Osteocyte (in vitro differentiated cells): ENCODE measurements at places on chromosomes 5 and 9.

DNA sequence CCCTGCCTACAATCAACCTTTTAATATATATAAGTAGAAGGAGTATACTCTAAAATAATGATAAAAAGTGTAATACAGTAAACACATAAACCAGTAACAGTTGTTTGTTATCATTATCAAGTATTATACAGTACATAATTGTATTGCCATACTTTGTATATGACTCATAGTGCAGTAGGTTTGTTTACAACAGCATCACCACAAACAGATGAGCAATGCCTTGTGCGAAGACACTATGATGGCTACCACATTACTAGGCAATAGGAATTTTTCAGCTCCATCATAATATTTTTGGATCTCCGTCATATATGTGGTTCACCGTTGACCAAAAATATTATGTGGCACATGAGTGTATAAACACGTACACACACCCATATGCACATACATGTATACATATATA lies 69.7 kb upstream of the APC start:
- no peak for DNase-seq

DNA sequence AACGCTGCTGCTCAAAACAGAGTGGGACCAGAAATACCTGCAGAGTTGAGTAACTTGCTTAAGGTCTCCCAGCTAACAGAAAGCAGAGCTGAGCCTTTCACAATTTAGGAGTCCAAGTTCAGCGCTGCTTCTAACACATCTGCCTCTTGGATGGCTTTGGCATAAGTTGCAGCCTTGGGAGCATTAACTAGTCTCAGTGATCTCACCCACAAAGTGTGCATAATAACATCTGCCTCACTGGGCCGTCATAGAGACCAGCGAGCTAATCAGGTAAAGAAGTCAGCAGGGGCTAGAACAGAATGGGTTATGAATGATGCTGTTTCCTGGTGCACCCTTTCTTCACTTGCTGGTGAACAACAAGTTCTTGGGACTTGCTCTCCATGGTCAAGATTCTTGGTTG lies 36.5 kb downstream of the WWC1 start:
- DNase-seq: no peak

DNA sequence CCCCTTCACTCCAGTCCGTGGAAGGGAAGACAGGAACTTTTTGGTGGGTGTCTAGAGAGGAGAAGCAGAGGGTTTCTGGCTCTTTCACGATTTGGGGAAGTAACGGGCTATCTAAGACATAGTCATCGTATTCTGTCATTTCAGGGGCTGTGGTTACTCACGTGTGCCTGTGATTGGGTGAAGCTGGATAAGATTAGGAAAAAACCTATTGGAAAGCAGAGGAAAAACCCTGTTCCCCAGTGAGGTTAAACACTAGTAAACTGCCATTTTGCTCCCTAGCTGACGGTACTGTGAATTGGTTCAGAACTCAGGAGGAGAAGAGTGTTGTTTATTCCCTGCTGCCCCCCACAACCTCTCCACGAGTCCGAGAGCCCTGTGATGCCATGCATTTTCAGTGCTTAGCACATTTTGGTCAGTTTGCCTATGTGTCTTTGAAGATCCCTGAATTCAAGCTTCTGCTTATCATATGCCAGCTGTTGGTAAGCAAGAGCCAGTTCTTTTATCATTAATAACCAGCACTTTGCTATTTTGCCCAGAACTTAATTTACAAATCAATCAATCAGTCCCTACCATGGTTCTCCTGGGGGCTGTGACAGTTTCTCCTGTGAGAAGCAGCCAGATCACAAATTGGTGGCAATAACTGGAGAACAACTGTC lies 45.1 kb upstream of the ROR2 start:
- DNase-seq: peak; percentile 32

DNA sequence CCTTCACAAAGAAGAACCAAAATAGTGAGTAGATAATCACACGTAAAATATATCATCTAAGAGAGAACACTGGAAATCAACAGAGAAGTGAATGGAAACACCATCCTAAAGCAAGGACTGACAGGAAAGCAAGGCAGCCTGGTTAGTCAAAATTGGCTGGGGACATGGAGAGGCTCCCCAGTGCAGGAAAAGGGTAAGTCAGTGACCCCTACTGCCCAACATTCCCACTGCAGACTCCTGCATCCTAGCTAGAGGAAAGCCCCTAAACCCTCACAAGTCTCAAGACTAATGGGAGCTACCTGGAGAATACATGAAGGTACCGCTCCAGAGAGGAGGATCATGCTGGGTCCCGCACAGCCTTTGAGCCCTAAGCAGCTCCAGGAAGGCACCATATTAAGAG lies 60.1 kb downstream of the ZDHHC21 start:
- DNase-seq: no peak

GRCh38 chr5:113487416-113487780 lies 855 bp downstream of the MCC start:
- no peak for DNase-seq

DNA sequence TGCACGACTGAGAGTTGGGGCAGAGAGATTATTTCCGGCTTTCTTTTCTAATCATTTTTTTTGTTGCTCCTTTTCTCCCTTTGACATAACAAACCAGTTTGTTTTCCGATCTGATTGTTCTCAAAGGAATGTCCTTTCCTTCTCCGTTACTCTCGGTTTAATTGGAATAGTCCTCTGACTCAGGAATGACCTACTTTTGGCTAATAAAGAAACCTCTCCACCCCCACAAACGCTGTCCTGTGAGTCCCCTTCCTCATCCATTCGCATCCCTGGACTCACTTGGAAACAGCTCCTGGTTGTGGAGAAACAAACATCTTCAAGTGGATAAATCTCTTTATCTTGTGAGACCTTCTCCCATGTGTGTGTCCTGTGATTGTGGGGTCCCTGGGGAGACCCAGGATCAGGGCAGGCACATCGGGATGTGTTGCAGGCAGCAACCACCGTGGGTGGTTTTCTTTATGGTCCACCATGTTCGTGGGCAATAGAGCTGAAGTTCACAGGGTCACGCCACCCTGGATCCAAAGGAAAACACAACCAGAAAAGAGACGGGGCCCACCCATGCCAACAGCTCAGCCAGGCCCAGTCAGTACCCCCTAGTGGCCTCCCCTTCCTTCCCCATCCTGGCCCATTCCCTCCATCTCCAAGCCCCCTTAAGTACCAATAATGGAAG lies 45.2 kb upstream of the NEK6 start:
- no peak for DNase-seq

- DNase-seq: peak; percentile 38
Observed at GRCh38 chr9:121824651-121825030, 173.2 kb downstream of the DAB2IP start.

GRCh38 chr9:108655818-108656217 lies 200.0 kb downstream of the ACTL7B start:
- no peak for DNase-seq

GRCh38 chr9:100408546-100409175 lies 18.3 kb upstream of the MSANTD3 start:
- DNase-seq: no peak
